A549 treated with ZK216348 at 1 μM for 4 hours (cell line): ENCODE measurements at places on chromosomes 11 and 22. TPM values are rescaled to one million over a fixed set of nuclear protein-coding genes. Genes with fewer than 3 reads are reported as not detected.

The PGA3 gene
- total RNA-seq: not detected in 5 replicates

The SSH3 gene
- 18.7 to 29.1 TPM (median 27.1 TPM) in 5 replicates for total RNA-seq

The C22orf42 gene
- not detected in 5 replicates for total RNA-seq

The F2 gene
- total RNA-seq: 2.0 to 3.0 TPM (median 2.4 TPM) in 5 replicates

The PRR33 gene
- not detected in 5 replicates for total RNA-seq

The SMIM38 gene
- 0.09 to 0.16 TPM in 2 of 5 replicates, not detected in the others for total RNA-seq

The TMEM109 gene
- 87.6 to 131 TPM (median 127 TPM) in 5 replicates for total RNA-seq

The OTOG gene
- total RNA-seq: not detected in 5 replicates

The SHANK3 gene
- 1.9 to 6.0 TPM (median 5.2 TPM) in 5 replicates for total RNA-seq

The BCO2 gene
- 0.49 to 1.9 TPM (median 1.6 TPM) in 5 replicates for total RNA-seq

The RASL10A gene
- 0.32 to 0.67 TPM (median 0.57 TPM) in 4 of 5 replicates, not detected in the other for total RNA-seq

The DEFB108B gene
- not detected in 5 replicates for total RNA-seq

The SLC22A8 gene
- total RNA-seq: not detected in 5 replicates

The TMEM123 gene
- total RNA-seq: 138 to 221 TPM (median 188 TPM) in 5 replicates

The CRYAB gene
- 6.4 to 15.9 TPM (median 9.5 TPM) in 5 replicates for total RNA-seq

The ISX gene
- not detected in 5 replicates for total RNA-seq

The PANX2 gene
- 3.7 to 7.7 TPM (median 7.1 TPM) in 5 replicates for total RNA-seq

The USP47 gene
- 23.4 to 32.4 TPM (median 28.4 TPM) in 5 replicates for total RNA-seq

The TRPC6 gene
- 0.66 to 1.1 TPM (median 0.76 TPM) in 5 replicates for total RNA-seq

The KCNK4 gene
- 0.12 to 0.21 TPM (median 0.20 TPM) in 3 of 5 replicates, not detected in the others for total RNA-seq

The OR5B12 gene
- not detected in 5 replicates for total RNA-seq

The NTM gene
- not detected in 5 replicates for total RNA-seq

The RASSF10 gene
- 1.6 to 4.3 TPM (median 3.4 TPM) in 5 replicates for total RNA-seq

The NPTXR gene
- 8.3 to 15.1 TPM (median 11.2 TPM) in 5 replicates for total RNA-seq

The MMP26 gene
- total RNA-seq: not detected in 5 replicates

The FAT3 gene
- 0.27 to 0.67 TPM (median 0.49 TPM) in 5 replicates for total RNA-seq
